Activated T-cell treated with anti-CD3 and anti-CD28 coated beads, Interleukin-2, amount 50 U/mL, for 72 hours (primary cell): ENCODE measurements at places on chromosomes 7 and 10.
A peak's percentile ranks its signal among the peaks of the same experiment; 100 is the strongest.

DNA sequence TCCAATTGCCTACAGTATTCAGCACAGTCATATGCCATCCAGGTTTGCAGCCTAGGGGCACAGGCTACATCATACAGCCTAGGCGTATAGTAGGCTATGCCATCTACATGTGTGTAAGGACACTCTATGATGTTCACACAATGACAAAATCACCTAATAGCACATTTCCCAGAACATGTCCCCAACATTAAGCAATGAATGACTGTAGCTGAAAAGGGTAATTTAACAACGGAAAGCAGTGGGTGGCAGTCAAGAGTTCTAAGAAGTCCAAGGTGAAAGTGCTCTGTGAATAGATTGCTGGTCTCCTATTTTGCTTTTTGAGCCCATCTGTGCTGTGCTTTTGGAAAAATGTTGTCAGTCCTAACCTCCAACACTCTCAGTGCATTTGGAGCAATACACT, 162.6 kb downstream of the KLF6 start:
- peak; percentile 23 for DNase-seq

GRCh38 chr7:123570390-123571182, 13.0 kb upstream of the NDUFA5 start:
- no peak for DNase-seq

- no peak for DNase-seq
Observed at GRCh38 chr10:43236176-43236850, 30.6 kb downstream of the RASGEF1A start.

- no peak for DNase-seq
Observed at GRCh38 chr10:132112611-132113010, 46.9 kb downstream of the JAKMIP3 start.

- no peak for DNase-seq
Observed at GRCh38 chr7:24138343-24138742, 145.6 kb upstream of the NPY start.

DNA sequence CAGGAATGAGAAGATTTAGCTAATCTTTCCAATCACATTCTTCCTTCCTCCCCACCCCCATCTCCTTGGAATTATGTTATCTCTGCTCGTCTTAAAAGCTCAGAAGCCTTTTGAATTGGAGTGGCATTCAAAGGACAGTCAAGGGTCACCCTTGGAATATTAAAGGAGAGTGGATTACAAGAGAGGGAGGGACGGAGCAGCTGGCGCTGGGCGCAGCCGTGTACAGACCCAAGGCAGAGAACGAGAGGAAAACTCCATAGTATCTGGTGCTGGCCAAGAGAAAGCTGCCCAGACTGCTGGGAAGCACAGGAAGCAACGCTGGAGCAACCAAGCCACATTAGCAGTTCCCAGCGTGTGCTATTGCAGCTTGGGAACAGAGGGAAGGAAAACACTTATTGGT, 95.7 kb downstream of the POU6F2 start:
- DNase-seq: no peak

- DNase-seq: no peak
Observed at GRCh38 chr7:46320956-46321355, 399.9 kb upstream of the IGFBP3 start.

DNA sequence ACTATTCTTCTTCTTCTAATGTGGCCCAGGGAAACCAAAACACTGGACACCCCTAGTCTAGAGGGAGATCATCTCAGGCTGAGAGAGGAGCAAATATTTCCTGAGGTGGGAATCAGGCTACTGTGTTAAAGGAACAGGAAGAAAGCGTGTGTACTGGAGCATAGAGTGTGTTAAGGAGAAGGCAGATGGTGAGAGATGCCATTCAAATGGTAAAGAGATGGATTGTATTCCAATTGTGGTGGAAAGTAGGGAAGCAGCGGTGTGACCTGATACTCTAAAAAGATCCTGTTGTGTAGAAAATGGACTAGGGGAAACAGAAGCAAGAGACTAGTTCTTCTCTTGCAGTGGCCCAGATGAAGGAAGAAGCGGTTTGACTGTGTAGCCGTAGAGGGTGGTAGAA, 31.2 kb downstream of the RAB18 start:
- DNase-seq: no peak

GRCh38 chr10:15684768-15685167, 35.0 kb downstream of the ITGA8 start:
- DNase-seq: no peak

DNA sequence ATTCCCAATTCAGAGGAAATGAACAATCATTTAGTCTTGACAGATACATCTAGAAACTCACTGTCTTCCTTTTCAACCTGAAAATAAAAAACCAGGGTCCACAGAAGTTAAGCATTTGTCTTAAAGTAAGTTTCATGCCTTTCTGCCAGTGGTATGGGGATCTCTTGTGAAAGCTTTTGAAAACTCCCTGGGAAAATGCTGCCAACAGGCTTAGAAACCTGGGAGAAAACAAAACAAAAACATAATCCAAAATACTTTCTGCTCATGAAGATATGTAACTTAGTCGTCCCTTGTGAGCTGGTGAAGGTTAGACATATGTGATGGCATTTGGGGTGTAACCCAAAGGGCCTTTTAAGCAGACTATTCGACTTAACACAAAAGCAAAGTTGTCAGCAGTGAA, 66.4 kb upstream of the ZNF438 start:
- DNase-seq: no peak

DNA sequence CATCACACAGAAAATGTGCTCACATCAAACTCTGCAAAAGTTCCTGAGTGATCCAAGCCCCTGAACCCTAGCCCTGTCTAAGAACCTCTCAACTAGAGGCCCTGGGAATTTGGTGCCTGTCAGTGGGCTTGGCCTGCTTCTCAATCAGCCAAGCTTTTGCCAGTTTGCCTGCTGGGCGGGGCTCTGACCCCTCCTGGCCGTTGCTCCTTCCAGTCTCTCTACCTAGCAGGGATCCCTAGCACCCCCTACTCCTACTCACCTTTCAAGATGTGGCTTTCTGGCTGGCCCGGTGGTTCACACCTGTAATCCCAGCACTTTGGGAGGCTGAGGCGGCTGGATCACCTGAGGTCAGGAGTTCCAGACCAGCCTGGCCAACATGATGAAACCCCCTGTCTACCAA, 2.1 kb downstream of the KLRG2 start:
- no peak for DNase-seq

DNA sequence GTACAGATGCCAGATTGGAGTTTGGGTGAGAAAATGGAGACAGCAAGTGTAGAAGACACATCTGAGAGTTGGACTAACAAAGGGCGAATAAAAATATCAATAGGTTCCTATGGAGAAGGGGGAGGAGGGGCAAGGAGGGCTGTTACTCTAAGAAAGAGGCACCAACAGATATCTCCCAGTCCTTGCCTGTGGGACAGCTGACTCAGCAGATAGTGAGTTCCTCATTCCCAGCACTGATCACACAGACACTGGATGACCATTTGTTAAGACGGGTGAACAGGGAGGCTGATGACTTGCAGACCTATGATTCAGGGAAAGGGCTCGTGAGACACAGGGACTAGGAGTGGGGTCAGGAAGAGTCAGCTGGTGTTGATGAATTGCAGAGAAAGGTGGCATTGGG, 5.7 kb upstream of the PRR15 start:
- no peak for DNase-seq

- DNase-seq: no peak
Observed at GRCh38 chr10:132193907-132194552, 7.3 kb downstream of the DPYSL4 start.

DNA sequence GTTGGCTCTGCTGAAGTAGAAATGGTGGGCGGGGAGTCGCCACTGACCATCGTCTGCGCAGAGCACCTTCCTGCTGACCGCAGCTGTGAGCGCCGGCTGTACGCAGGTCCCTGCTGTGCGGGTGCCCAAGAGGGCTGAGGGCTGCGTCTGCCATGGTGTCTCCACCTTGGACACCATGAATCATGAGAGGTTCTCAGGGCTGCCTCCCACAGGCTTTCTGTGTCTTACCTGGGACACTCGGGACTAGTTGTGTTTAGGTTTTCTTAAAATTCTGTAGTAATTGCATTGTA, 44.9 kb upstream of the PRKAR1B start:
- DNase-seq: no peak

DNA sequence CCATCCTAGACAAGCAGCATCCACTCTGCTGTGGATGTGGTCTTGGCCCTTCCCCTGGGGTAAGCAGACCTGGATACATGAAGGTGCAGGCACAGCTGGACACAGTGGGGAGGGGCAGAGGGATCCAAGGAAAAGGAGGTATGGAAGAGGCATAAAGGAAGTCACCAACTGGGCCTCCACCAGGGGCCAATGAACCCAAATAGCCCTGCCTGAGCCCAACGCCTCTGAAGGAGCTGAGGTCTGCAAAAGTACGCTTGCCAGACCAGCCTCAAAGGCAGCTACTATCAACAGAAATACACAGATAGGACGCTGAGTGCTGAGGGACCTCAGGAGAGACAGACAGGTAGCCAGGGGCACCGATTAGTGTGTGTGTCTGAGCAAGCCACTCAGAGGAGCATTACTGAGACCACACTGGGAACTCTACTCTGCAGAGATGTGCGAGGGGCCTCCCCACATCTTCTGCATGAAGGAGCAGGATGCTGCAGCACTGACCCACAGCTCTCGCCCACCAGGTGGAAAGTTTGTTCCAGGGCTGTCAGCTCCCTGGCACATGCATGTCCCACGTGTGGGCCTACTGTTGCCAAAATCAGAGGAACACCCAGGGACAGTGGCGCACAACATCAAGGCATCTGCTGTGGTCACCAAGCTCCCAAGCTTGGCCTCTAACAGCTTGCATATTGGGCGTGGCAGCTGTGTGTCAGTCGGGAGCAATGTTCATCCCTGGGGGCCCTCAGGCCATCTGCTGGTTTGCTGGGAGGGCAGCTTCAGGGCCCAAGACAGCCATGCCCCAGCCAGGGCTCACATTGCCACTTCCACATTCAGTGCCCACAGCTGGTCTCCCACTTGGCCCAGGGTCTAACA, 40.0 kb downstream of the MKI67 start:
- DNase-seq: no peak

DNA sequence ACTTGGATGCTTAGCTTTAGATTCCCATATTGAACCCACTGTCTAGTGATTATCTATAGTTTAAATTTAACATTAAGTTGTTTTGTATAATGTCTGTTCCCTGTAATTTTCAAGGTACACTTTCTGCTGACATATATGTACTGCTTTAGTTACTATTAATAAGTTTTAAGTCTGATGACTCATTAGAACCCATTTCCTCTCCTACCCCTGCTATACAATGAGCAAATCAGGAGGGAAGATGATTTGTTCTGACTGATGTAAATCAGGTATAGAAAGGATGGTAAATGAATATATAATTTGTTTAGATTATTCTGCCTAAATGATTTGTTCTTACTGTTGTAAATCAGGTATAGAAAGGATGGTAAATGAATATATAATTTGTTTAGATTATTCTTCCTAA, 691.8 kb downstream of the NXPH1 start:
- DNase-seq: no peak

GRCh38 chr7:10939237-10939910, 34.3 kb upstream of the PHF14 start:
- no peak for DNase-seq
